ENCODE measurements at places on chromosomes 1 and 21. TPM values are rescaled to one million over a fixed set of nuclear protein-coding genes. Genes with fewer than 3 reads are reported as not detected.

GRCh38 chr1:19375631-19376400 is 63.7 kb downstream of the SLC66A1 start:
- no peak for DNase-seq

The EFCAB14 gene
- 120 TPM for polyA plus RNA-seq

The PUSL1 gene
- polyA plus RNA-seq: not detected

The S100A7A gene
- not detected for polyA plus RNA-seq

DNA sequence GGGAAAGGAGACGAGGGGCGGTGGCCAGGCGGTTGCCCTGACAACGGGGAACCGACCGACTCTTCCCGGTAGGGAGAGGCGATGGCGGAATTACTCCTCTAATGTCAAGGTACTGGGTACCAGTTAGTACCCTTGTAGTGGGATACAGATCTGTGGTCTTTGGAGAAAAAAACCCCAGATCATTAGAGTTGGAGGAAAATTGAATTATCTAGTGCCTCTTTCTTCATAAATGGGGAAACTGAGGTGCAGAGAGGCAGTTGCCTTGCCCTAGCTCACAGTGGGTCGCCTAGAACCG is 545 bp upstream of the PEF1 start:
- no peak for DNase-seq

GRCh38 chr1:193884848-193885558 is 698.6 kb upstream of the B3GALT2 start:
- DNase-seq: no peak

The TRABD2B gene
- polyA plus RNA-seq: 5.0 TPM

DNA sequence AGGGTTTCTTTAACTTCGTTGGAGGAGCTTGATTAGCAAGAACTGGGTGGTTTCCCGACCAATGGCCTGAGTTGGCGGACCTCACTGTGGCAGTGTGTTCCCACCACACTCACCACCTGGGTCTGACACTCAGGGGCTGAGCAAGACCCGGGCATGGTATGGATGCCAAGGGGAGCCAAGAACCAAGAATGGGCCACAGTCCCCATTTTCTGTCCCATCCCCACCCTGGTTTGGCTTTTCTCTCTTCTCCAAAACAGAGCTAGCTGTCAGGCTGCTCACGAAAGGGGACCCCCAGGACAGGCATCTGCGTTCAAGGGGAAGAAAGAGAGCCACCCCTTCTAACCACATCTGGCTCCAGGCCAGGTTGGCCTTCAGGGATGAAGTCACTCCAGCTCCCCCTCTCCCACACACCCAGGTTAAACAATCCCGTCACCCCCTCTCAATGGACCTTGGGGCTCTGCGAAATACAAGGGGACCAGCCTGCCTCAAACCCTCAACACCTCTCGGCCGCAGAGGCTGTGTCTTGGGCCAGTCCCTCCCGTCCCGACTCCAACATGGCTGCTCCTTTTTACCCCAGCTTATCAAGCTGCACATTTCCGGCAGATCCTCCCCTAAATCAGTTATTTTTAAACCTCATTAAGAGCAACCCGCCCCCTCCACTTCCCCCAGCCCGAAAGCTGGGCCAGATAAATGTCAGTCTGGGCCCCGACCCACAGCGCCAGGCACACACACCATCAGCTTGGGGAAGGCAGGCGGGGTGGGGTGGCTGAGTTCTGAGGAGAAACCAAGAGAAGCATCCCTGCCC is 3.4 kb downstream of the TAGLN2 start:
- DNase-seq: no peak

DNA sequence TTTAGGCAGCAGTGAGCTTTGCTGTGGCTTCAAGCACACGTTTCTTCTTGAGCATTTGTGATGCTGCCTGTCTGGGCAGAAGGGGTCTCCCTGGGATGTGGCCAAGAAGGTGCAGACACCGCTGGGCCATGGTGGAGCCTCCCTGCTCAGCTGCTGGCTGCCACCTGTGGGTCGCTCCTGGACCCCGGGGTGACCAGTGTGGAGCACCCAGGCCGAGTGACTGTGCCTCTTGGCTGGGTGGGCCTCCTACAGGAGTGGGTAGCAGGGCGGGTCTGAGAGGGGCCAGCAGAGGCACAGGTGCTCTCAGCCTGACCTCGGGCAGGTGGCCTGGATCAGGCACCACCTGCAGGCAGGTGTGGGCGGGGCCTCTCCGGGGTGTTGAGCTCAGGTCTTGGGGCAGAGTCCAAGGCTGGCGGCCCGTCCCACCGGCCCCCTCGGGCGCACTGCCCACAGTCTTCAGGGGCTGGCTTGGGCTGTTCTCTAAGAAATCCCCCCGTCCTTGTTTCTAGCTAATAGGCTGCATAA is 42.0 kb upstream of the COL6A1 start:
- no peak for DNase-seq

GRCh38 chr1:184940226-184940625 is 34.1 kb downstream of the NIBAN1 start:
- no peak for DNase-seq
